Activated CD4-positive, CD25-positive, alpha-beta regulatory T cell (primary cell): ENCODE measurements at places on chromosomes 6 and 20.

- no peak for DNase-seq
Measured at GRCh38 chr6:4448841-4449240, 313.5 kb upstream of the ECI2 start.

DNA sequence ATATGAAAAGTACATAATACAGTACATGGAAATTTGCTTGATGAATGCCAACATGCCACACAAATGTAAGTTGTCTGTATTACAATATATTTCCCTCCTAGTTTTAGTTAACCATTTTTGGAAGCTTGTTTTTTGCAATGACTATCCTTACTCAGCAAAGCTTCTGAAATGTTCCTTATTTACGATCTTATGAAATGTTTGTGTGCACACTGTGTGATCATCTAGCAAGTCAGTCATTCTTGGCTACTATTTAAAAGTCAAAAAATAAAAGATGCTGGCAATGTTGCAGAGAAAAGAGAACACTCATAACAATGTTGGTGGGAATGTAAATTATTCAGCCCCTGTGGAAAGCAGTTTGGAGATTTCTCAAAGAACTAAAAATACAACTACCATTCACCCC, 33.8 kb downstream of the SUMO4 start:
- no peak for DNase-seq

DNA sequence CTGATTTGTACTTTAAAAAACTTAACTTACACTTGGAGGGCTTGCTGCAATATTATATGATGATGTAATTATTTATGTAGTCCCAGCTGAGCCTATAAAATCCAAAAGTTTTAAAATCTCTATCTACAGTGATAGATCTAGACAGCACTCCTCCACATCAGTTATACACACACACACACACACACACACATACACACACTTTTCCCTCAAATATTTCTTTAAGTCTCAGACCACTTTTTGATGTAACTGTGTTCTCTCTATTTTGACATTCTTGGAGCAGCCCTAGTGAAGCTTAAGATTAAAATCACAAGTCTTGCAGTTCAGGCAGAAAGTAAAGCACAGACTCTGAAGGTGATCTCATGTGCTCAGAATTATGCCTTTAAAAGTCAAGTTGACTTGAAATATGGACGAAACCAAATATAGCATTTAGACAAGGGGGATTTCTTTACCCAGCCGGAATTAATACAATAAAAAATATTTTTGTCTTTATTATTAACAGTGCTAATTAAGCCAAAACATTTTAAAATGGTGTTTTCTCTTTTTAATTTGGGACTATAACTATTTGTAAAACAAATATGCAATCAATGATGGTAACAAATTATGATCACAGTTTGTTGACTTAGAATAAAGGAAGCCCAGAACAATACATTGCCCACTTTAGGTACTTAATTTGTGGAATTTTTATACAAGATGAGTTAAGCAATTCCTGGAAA, 63.5 kb upstream of the TMEM30A start:
- no peak for DNase-seq

DNA sequence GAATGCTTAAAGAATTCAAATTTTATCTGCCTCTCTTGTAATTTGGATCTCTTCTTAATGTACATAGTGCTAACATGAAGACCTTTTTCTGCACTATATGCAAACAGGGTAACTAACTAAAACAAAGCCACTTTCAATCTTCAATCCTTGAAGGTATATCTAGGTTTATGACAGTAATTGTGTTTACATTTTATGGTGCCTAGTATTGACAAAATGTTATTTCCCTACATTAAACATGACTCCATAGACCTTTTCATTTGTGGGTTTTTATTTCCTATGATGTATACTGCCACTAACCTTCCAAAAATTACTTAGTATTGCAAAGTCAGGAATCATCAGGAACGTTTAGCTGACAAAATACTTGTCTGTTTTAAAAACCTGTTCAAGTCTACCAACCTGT, 95.9 kb downstream of the B3GAT2 start:
- DNase-seq = no peak

DNA sequence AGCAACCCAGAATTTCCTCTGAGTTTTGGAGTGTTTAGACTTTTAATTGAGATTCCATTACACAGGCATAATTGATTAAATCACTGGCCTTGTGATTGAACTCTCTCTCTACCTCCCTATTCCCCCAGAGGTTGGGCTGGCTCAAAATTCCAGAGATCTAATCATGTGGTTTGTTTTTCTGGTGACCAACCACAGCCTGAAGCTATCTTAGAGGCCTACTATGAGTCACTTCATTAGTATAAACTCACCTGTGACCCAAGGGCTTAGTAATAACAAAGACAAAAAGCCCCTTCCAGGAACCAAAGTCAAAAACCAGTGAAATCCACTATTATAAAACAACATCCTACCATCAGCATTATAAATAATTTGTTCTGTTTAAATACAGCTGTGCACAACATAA, 992.5 kb upstream of the CITED2 start:
- no peak for DNase-seq

GRCh38 chr6:27478141-27478705, 5.3 kb upstream of the ZNF184 start:
- DNase-seq = no peak

DNA sequence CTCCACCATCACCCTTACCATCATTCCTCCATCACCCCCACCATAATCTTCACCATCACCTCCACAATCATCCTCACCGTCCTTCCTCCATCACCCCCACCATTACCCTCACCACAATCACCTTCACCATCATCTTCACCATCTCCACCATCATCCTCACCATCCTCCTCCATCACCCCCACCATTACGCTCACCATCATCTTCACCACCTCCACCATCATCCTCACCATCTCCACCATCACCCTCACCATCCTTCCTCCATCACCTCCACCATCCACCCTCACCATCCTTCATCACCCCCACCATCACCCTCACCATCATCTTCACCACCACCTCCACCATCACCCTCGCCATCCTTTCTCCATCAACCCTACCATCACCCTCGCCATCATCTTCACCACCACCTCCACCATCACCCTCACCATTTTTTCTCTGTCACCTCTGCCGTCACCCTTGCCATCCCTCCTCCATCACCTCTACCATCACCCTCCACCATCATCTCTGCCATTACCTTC, 33.1 kb upstream of the MPC1 start:
- no peak for DNase-seq

DNA sequence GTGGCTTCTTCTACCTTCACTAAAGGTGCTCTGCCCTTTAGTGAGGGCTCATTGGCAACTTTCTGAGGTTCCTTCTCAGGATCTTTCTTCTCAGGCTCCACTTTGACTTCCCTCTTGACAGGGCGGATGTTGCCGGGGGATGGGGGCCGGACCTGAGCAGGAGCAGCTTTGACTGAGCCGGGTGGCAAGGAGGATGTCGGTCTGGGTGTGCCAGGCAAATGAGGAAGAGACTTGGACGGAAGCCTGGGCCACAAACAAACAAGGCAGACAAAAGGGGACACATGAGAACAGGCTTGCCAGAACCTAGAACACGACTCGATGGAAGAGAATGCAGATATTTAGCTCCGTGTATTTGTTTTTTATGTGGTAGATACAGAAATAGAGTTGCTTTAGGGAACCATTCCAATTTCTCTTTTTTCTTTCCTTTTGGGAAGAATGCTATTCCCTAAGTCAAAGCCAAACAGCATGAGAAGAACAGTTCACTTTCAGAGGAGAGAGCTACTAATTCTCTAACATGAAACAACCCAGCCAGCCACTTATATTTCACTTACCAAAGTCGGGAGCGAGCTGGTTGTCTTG, 76.2 kb upstream of the BCLAF1 start:
- DNase-seq = no peak

DNA sequence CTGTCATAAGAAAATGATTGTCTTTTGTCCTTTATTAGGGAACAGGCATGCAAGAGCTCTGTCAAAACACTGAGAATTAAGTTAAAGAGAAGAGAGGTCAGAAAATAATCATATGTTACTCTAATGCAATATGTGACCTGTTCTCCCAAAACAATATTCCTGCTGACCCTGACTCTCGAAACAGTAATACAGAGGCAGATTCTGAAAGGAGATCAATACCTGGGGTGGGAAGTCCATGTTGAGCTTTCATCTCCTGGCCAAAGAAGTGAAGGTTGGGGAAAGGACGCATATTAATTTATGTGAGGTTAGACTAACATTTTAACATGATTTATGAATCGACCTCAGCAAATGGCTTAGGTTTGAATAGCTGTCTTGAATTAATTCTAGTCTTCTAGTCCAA, 243.0 kb downstream of the PTPRK start:
- DNase-seq = no peak

DNA sequence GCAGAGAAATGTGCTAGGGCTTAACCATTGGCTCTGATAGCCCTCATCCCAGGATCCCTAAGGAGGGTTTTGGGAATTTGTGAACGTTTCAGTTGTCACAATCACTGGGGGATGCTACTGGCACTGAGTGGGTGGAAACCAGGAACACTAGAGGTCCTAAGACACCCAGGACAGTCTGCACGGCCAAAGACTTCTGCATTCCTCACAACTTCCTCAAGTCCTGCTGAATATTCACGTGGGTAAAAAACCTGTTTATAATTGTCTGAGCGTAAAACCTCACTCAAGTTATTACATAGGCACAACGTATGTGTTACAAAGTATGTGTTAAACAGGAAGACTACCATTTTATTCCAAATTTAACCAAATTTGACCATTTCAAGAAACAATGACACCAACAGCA, 52.4 kb downstream of the GMDS start:
- DNase-seq = no peak

DNA sequence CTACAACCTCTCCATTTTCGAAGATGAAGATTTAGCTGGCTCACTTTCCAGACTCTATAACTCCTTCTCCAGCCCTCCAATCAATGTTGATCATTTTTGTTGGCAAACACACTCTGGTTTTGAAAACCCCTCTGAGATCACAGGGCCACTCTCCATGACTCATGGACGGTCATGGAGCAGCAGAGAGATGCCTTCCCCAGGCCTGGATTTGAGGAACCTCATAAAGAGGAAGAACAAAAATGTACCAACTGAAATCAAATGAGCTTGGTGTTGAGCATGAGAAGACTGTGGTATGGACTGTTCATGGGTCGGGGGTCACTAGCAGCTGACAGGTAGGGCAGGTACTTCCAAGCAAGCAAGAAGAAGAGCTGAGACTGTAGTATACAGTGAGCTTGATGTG, 112.8 kb upstream of the INSM1 start:
- DNase-seq = no peak

DNA sequence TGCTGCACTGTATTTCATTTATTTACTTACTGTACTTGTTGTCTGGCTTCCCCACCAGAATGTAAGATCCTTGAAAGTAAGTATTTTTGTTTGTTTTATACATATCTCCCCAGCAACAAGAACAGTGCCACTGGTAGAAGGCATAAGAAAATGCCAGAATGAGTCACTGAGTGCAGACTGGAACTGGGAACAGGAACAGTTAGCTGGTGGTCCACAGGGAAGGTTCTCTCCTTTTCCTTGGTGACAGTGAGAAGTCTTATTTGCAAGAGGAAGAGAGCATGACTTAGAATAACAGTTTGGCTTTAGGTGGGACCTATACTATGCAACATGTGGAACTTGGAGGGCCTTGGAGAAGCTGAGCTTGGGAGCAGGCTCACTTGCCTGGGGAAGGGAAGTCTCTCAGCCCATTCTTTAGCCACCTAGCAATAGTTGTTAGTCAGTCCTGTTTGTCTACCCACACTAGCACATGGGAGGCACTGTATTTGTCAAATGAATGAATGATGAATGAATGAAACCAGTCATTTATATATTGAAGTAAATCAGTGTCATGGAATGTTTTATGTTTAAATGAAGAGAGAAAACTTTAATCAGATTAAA, 203.5 kb downstream of the KCNQ5 start:
- no peak for DNase-seq

DNA sequence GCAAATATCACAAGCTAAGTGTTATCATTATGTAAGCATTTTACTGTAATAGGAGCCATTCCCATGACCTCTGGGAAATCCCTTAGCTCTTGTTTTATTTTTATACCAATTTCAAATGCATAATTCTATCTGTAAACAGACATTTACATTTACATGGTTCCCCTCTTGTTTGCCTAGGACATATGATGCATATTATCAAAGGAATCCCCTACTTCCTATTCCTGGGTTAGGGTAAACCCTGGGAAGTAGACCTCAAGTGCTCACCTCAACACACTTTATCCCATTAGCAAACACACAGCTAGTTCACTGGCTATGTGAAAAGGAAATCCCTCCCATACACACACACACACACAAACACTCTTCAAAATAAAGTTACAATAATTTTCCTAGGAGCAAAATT, 27.1 kb downstream of the PDE10A start:
- DNase-seq = no peak

GRCh38 chr6:105402939-105403935, at the start of gene PREP:
Gene PREP, minus strand, starts transcription at chr6:105403082. Its CDS starts 191 bp downstream, at chr6:105402891.
- peak; percentile 80 for DNase-seq

DNA sequence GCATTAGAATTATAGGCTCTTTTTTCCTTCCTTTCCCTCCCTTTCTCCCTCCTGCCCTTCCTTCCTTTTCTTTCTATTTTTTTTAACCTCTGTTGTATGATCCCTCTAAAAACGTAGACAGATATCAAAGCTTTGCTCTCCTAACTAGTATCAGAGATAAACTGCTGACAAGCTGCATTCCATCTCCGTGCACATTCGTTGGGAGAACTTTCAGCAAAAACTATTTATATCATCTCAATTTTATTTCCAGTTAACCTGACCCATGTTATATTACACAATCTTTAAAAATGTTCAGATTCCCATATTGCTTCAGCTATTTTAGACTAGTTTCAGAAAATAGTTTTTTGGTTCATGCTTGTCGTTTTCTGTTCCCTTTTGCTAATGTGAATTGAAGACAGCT, 47.3 kb downstream of the RNF217 start:
- no peak for DNase-seq

DNA sequence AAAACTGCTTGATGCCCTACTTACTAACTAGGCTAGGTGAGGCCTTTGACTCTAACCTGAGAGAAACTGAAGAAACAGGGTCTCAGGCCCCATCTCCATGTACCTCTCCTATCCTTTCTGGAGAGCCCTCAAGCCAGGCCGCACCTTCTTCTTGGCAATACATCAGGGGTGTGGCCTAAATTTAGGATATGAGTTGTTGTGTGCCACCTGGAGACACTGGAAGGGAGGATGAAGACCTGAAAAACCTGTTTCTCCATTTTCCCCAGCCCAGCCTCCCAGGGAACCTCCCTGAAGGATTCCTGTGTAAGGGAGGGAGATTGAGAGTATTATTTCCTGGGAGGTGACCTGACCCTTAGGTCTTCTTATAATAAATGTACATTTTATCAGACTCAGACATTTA, 3.1 kb downstream of the LY6G6D start:
- no peak for DNase-seq

DNA sequence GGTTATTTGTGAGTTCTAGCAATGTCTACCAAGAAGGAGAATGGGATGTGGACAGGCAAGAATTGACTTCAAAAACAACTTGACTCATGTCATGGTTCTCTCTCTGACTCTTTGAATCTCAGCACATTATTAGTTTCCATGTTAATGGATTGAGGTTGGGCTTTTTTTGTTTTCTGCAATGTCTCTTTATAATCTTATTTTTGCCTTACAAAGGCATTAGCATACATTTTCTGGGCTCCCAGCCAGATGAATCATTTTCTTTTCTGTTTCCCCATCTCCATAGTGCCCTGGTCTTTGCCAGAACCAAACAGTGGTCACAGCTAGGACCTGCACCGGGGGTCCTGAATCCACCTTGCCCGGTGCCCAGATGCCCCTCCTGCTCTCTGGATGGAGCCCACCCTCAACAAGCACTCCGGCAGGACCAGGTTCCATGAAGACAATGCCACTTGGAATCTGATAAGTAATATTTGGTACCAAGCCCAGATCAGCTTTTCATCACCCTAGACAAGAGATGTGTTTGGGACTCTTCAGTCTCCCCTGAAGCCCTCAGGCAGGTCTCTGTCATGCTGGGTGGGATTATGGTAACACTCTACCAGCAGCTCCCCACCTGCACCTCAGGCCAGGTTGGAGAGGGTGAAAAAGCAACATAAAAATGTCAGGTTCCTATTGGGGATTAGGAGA, 266.7 kb upstream of the SULF2 start:
- DNase-seq = no peak
